PC-3 (cell line): ENCODE measurements at places on chromosomes 11 and 22. TPM values are rescaled to one million over a fixed set of nuclear protein-coding genes. Genes with fewer than 3 reads are reported as not detected.

Gene TOMM22
- 68.7 and 82.3 TPM in 2 replicates for total RNA-seq

Gene OR9Q1
- total RNA-seq = not detected in 2 replicates

Gene BRSK2
- 1.2 and 2.8 TPM in 2 replicates for total RNA-seq

Gene OR5A1
- not detected in 2 replicates for total RNA-seq

Gene OR10A3
- total RNA-seq = not detected in 2 replicates

Gene FGF4
- not detected in 2 replicates for total RNA-seq

Gene NAALADL1
- total RNA-seq = 0.47 TPM in 1 of 2 replicates, not detected in the other

Gene OR10A2
- total RNA-seq = not detected in 2 replicates

Gene LRRC4C
- total RNA-seq = not detected in 2 replicates

Gene TREH
- total RNA-seq = not detected in 2 replicates

Gene SYT9
- 6.3 and 7.4 TPM in 2 replicates for total RNA-seq

Gene OTOG
- not detected in 2 replicates for total RNA-seq

Gene ANO9
- 16.6 and 22.5 TPM in 2 replicates for total RNA-seq

Gene SLC22A8
- total RNA-seq = not detected in 2 replicates

Gene MAML2
- 10.3 and 10.9 TPM in 2 replicates for total RNA-seq

Gene MS4A6E
- total RNA-seq = not detected in 2 replicates

Gene ROM1
- 5.8 and 13.9 TPM in 2 replicates for total RNA-seq

Gene PRRG4
- total RNA-seq = 12.9 and 17.9 TPM in 2 replicates

Gene MMP8
- total RNA-seq = not detected in 2 replicates

Gene LMNTD2
- total RNA-seq = 1.4 and 2.4 TPM in 2 replicates

Gene SHANK3
- 3.7 and 6.8 TPM in 2 replicates for total RNA-seq

Gene FADS1
- 79.4 and 84.4 TPM in 2 replicates for total RNA-seq

Gene PTPRCAP
- 0.15 and 0.29 TPM in 2 replicates for total RNA-seq

Gene TPBGL
- not detected in 2 replicates for total RNA-seq

Gene PRG2
- not detected in 2 replicates for total RNA-seq

Gene OVOL1
- total RNA-seq = 17.1 and 18.1 TPM in 2 replicates

Gene CDC42EP2
- total RNA-seq = 16.6 and 25.7 TPM in 2 replicates
